Ascending aorta (tissue), 2 donors: ENCODE measurements at places on chromosomes 7 and 10. TPM values are rescaled to one million over a fixed set of nuclear protein-coding genes. Genes with fewer than 3 reads are reported as not detected.

The ELOVL3 gene
- not detected for total RNA-seq

DNA sequence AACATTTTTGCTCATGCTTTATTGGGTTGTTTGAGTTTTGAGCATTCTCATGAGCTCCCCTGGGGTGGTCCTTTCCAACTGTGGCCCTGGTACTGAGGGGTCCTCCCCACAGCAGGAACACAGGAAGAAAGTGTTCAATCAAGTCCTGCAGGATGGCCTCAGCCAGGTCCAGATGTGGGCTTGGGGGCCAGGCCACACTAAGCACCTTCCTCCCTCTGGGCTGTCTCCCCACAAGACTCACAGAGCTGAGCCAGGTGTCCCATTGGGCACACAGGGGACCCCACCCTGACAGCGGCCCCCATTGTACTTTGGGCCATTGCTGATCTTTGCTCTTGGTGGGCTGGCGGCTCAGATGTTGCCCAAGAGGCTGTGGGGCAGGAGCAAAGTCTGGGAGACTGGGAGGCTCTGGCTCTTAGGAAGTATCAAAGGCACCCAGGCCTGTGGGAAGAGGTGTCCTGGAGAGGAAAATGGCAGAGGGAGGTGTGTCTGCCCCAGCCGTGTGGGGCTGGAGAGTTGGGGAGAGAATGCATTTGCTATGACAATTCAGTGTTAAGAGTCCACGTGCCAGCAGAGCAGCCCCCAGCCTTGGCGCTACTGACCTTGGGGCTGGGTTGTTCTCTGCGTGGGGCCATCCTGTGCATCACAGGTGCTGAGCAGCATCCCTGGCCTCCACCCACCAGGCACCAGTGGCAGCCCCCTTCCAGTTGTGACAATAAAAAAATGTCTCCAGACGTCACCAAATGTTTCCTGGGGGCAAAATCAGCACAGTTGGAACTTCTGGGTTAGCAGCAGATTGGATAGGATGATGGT is 17.8 kb downstream of the SCART1 start:
- DNase-seq, result no peak
- H3K27ac ChIP-seq, result no peak overlapping the region
- H3K4me3 ChIP-seq, result no peak overlapping the region

GRCh38 chr10:26085549-26085948 is 131.0 kb upstream of the GAD2 start:
- no peaks in the 10 kb centered on the region for H3K36me3 ChIP-seq
- no peaks in the 10 kb centered on the region for H3K27me3 ChIP-seq
- H3K4me3 ChIP-seq, result no peak overlapping the region
- no peaks in the 10 kb centered on the region for H3K4me1 ChIP-seq
- DNase-seq, result no peak

GRCh38 chr7:74586258-74587175 is 71.0 kb upstream of the GTF2I start:
- no peaks in the 10 kb centered on the region for H3K36me3 ChIP-seq
- no peak overlapping the region for H3K4me3 ChIP-seq
- DNase-seq, result no peak
- H3K27ac ChIP-seq, result peak overlapping the region; percentile 61
